Astrocyte (in vitro differentiated cells and primary cell): ENCODE measurements at places on chromosomes 5 and 9. TPM values are rescaled to one million over a fixed set of nuclear protein-coding genes. Genes with fewer than 3 reads are reported as not detected.

GRCh38 chr5:6715758-6716628, 2.8 kb downstream of the TENT4A start:
- no peak for DNase-seq
- no peaks in the 10 kb centered on the region for H3K36me3 ChIP-seq
- peak overlapping the region; percentile 85 for H3K4me3 ChIP-seq
- no peak overlapping the region for H3K27ac ChIP-seq
- no peaks in the 10 kb centered on the region for H3K27me3 ChIP-seq

- no peak overlapping the region for H3K4me3 ChIP-seq
- no peak for DNase-seq
- no peaks in the 10 kb centered on the region for H3K4me1 ChIP-seq
- no peak overlapping the region for H3K27ac ChIP-seq
Observed at GRCh38 chr5:108545301-108545700, 163.4 kb upstream of the FBXL17 start.

GRCh38 chr5:88251048-88251711, 17.5 kb downstream of the TMEM161B start:
- no peaks in the 10 kb centered on the region for H3K36me3 ChIP-seq
- no peak overlapping the region for H3K27ac ChIP-seq
- no peak overlapping the region for H3K4me3 ChIP-seq
- peak; percentile 69 for DNase-seq

- no peaks in the 10 kb centered on the region for H3K4me1 ChIP-seq
- H3K36me3 ChIP-seq: no peaks in the 10 kb centered on the region
- H3K27me3 ChIP-seq: no peaks in the 10 kb centered on the region
- no peak overlapping the region for H3K4me3 ChIP-seq
- DNase-seq: no peak
- H3K27ac ChIP-seq: no peak overlapping the region
Observed at GRCh38 chr9:19748278-19749126, 40.3 kb downstream of the SLC24A2 start.

DNA sequence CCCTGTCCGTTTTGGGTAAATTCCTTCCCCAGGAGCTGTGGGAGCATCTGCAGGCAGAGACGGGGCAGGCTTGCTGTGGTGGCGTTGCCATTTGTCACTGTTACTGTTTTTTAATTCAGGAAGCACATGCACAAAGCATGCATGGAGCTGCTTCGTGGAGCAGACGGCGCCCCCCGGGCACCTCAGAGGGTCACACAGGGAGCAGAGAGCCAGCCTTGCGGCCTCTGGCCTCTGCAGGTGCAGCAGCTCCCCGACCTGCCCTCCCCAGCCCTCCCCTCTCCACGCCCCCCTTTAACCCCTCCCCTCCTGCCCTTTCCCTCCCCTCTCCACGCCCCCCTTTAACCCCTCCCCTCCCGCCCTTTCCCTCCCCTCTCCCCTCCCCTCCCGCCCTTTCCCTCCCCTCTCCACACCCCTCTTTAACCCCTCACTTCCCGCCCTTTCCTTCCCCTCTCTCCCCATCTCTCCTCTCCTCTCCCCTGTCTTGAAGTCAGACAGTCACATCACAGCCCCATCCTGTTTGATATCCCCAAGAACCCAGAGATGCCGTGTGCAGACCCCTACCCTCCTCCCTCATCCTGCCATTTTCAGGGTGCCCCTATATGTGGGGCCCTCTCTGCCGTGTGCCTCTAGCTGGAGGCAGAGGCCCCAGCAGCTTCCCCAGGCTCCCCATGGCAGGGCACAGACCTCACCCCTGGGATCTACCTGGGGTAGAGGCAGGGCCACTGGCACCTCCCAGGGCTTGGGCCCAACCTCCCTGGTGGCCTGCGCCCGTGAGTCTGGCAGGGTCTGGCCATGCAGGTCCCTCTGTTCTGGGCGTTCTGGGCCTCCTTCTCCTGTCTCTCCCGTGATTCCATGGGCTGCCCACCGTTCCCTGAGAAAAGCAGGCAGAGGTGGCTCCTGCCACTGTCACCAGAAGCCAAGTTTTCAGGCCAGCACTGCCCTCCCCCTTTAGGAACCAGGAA, 29.6 kb upstream of the UBAC1 start:
- H3K27me3 ChIP-seq: peaks cover 2% of the 10 kb centered on the region
- no peak overlapping the region for H3K4me3 ChIP-seq
- H3K27ac ChIP-seq: no peak overlapping the region
- H3K4me1 ChIP-seq: peaks cover 14% of the 10 kb centered on the region

- H3K27ac ChIP-seq: peak overlapping the region; percentile 82
- no peak overlapping the region for H3K4me3 ChIP-seq
- DNase-seq: no peak
Observed at GRCh38 chr9:114690308-114690707, 8.3 kb upstream of the TEX48 start.

- H3K27ac ChIP-seq: no peak overlapping the region
- H3K4me3 ChIP-seq: no peak overlapping the region
- no peaks in the 10 kb centered on the region for H3K36me3 ChIP-seq
- no peaks in the 10 kb centered on the region for H3K27me3 ChIP-seq
- no peak for DNase-seq
- H3K4me1 ChIP-seq: peaks cover 16% of the 10 kb centered on the region
Observed at GRCh38 chr5:32690153-32690552, 21.0 kb upstream of the NPR3 start.

DNA sequence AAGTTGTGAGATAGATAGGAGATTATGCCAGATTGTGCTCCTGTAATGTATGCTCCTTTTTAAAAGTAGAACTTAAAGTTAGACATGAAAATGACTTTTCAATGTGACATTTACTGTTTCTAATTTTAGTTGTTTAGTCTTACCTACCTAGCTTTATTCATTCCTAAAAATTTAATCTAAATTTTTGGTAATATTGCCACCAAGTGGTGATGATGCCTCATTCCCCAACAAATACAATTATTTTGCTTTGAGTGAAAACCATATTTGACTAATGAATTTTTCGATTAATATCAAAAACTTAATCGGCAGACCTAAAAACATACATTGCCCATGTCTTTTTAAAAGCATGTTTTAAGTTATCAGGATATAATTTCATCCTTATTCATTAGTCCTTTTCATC, 25.6 kb downstream of the PPWD1 start:
- no peaks in the 10 kb centered on the region for H3K4me1 ChIP-seq
- H3K4me3 ChIP-seq: no peak overlapping the region
- H3K27me3 ChIP-seq: no peaks in the 10 kb centered on the region
- H3K36me3 ChIP-seq: peaks cover 45% of the 10 kb centered on the region
- no peak overlapping the region for H3K27ac ChIP-seq

DNA sequence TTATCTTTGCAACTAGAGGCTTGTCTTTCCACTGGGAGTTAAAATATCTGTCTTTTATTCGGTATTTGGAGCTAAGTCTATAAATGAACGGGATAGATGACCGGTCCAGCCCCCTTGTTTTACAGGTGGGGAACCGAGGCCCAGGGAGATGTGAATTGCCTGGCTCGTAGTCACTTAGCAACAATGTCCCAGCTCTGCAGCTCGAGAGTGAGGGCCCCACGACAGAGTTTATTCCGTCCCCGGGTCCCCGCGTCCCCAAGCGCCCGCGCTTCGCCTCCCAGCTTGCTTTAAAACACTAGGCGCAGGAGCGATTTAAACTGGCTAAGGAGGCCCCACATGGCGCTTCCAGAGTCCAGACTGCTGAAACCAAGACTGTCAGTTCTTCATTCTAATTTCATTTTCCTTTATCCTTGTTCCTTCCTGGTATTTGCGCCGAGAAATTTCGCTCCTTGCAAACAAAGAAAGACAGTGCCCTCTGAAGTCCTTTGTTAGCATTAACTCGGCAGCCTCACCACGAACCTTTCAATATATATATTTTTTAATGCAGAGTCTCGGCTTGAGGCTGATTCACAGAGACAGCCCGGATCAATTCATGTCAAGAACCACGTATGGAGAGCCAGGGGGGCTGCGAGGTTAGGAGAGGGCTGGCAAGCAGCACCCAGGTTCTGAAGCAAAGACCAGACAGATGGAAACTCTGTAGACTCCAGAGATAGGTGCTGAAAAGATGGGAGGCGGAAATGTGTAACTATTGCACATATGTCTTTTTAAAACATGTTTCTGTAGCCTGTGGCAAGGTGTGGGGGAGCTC, 1.4 kb upstream of the ENC1 start:
- H3K4me1 ChIP-seq: peaks cover 41% of the 10 kb centered on the region
- peak overlapping the region; percentile 99 for H3K4me3 ChIP-seq
- no peaks in the 10 kb centered on the region for H3K27me3 ChIP-seq
- H3K27ac ChIP-seq: peak overlapping the region; percentile 90
- H3K36me3 ChIP-seq: peaks cover 5% of the 10 kb centered on the region

DNA sequence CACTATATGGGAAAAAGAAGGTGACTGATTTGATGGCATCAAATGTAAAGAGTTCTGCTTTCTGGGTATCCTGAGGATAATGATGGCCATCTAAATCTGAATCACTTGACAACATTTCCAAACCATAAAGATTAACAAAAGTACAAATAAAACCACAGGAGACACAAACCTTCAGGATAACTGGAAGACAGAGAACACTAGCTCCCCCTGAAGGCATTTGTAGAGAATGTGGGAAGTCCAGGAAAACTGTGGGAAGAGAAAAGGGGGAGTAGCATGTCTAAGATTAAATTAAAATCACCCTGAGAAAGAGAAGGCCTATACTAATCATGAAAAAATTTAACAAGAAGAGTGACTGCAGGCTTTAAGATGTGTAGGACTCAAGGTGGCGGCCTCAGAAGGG, 116.2 kb downstream of the PRELID2 start:
- H3K27ac ChIP-seq: no peak overlapping the region
- H3K27me3 ChIP-seq: no peaks in the 10 kb centered on the region
- H3K36me3 ChIP-seq: no peaks in the 10 kb centered on the region
- no peaks in the 10 kb centered on the region for H3K4me1 ChIP-seq
- DNase-seq: peak; percentile 20

DNA sequence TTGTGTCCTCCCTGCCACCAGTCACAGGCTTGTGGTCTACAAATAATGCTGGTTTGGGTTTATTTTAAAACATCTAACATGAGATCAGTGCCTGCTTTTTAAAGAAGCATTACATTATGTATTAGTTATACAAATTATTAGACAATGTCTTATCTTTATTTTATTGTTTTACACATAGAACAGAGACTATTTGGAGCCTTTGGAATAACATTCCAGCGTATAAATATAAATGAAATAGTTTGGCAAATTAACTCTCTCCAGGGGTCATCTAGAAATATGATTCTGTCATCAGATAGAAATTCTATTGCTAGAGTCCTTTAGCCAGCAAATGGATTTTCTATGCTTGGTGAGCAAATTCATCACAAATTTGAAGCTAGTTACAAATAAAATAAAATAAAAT, 22.4 kb downstream of the MAP1B start:
- peaks cover 62% of the 10 kb centered on the region for H3K4me1 ChIP-seq
- H3K36me3 ChIP-seq: peaks cover 28% of the 10 kb centered on the region
- H3K27ac ChIP-seq: peak overlapping the region; percentile 76
- no peaks in the 10 kb centered on the region for H3K27me3 ChIP-seq
- DNase-seq: peak; percentile 55

DNA sequence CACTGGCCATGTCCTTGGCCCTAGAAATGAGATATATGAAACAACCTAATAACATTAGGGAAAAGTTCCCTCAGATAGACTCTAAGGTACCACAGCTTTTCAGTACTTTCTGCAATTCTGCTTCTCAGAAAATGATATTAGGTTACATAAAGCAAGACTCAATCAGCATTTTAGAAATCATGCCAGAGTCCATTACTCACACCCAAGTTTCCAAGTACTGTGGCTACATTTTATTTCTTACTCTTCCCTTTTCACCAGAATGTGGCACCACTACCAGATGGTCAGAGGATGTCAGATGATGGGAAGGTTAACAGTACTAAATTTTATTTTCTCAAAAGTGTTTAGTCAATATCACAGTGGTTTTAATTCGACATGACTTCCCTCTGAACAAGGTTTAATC, 217.2 kb downstream of the MLLT3 start:
- H3K4me1 ChIP-seq: no peaks in the 10 kb centered on the region
- H3K27me3 ChIP-seq: no peaks in the 10 kb centered on the region
- no peak overlapping the region for H3K27ac ChIP-seq

GRCh38 chr5:131644822-131645221, 9.8 kb upstream of the RAPGEF6 start:
- no peak for DNase-seq
- no peaks in the 10 kb centered on the region for H3K4me1 ChIP-seq
- H3K27ac ChIP-seq: no peak overlapping the region
- H3K27me3 ChIP-seq: no peaks in the 10 kb centered on the region

- no peak overlapping the region for H3K4me3 ChIP-seq
- H3K27ac ChIP-seq: no peak overlapping the region
- no peaks in the 10 kb centered on the region for H3K36me3 ChIP-seq
- no peaks in the 10 kb centered on the region for H3K27me3 ChIP-seq
- no peak for DNase-seq
Observed at GRCh38 chr9:125372441-125373226, 111.0 kb downstream of the GAPVD1 start.

DNA sequence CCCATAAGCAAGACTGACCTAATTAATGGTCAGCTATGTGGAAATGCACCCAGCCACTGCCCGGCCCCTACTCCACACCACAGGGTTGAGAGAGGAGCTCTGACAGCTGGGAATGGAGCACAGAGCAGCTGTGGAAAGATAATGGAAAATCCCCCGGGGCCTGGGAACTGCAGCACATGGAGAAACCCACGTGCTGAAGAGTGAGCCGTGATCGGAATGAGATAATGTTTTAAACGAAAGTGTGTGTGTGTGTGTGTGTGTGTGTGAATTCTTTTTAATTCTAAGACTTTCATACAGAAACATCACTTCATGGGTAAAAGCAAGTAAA, 13.1 kb upstream of the SLC12A7 start:
- no peak overlapping the region for H3K4me3 ChIP-seq
- H3K27me3 ChIP-seq: peaks cover 10% of the 10 kb centered on the region
- DNase-seq: no peak
- no peak overlapping the region for H3K27ac ChIP-seq
- H3K36me3 ChIP-seq: no peaks in the 10 kb centered on the region

DNA sequence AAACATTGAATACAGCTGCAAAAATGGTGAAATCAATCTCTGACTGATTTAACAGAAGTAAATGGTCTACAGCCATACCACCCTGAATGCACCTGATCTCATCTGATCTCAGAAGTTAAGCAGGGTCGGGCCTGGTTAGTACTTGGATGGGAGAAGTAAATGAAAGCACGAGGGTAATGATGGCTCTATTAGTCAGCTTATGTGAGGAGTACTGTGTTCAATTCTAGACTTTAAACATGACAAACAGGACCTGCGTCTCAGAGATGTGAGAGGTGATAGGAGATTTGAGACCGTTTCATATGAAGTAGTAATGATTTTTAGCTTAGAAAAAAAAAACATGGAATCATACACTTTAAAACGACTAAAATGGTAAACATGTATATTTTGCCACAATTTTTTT, 77.1 kb upstream of the SUSD1 start:
- peaks cover 5% of the 10 kb centered on the region for H3K4me1 ChIP-seq
- H3K27ac ChIP-seq: no peak overlapping the region
- DNase-seq: no peak

NUTM2G gene
- not detected in 2 replicates for total RNA-seq

OR4F3 gene
- total RNA-seq: not detected in 2 replicates

IL13 gene
- not detected in 2 replicates for total RNA-seq

PIP5KL1 gene
- 4.6 and 4.9 TPM in 2 replicates for total RNA-seq

PCDHB16 gene
- 3.2 and 4.4 TPM in 2 replicates for total RNA-seq

TNFSF15 gene
- 4.2 and 10.3 TPM in 2 replicates for total RNA-seq
